MV-4-11 (cell line): ENCODE measurements at places on chromosomes 16 and 17.

DNA sequence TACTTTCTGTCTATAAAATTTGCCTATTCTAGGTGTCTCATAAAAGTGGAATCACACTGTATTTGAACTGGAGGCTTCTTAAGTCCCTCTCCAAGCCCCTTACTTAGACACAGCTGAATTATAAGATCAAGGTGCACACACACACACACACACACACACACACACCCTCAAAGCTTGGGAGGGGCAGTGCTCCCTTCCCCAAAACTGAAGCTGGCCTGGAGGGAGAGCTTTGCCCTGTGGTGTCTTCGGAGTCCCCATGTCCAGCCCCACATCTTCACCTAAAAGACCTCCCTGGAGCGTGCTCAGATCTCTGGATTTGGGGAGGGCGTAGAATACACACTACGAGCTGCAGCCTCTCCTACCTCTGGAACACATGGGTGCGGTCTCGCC, 828 bp downstream of the EMP2 start:
- DNase-seq = no peak

DNA sequence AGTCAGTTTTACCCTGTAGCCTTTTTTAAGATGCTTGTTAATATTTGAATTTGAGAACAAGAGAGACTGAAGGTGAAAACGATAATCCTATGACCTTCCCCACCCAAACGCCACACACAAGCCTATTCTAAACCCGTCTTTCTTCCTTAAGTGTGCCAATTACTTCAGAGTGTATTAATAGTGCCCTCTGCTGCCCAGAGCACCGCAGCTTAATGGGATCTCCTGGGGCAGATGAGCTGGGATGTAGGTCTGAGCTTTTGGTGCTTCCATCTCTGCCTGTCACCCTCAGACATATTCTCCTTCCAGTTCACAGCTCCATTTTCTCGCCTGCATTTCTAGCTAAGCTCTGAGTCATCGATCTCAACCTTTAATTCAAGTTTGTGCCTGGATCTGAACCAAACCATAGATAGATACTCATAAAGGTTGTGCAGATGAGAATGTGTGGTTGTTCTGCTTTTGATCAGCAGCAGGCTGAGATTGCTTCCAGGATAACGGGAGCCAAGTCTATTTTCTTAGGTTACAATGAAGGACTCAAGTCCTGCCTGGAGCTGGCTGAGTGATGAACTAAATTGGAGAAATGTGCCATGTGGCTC, 46.4 kb upstream of the CDH13 start:
- no peak for DNase-seq

- peak; percentile 38 for DNase-seq
Measured at GRCh38 chr17:3735515-3735914, 11.8 kb downstream of the HASPIN start.

GRCh38 chr16:67241008-67241900, 6.0 kb downstream of the FHOD1 start:
- DNase-seq = no peak

- no peak for DNase-seq
Measured at GRCh38 chr17:39194089-39194984, 3.1 kb downstream of the CACNB1 start.
